ENCODE measurements at places on chromosomes 13 and 19. TPM values are rescaled to one million over a fixed set of nuclear protein-coding genes. Genes with fewer than 3 reads are reported as not detected.
A peak's percentile ranks its signal among the peaks of the same experiment; 100 is the strongest.

The C3 gene
- total RNA-seq, result 3.5 TPM

The C13orf46 gene
- total RNA-seq, result 1.4 TPM

The GRIK5 gene
- total RNA-seq, result 1.0 TPM

The ZNF723 gene
- total RNA-seq, result not detected

The ZNF547 gene
- total RNA-seq, result 2.2 TPM

The S1PR5 gene
- total RNA-seq, result 5.1 TPM

The CEACAM1 gene
- 6.4 TPM for total RNA-seq

The HSD17B14 gene
- 0.26 TPM for total RNA-seq

The TNFSF13B gene
- 3.0 TPM for total RNA-seq

The EHD2 gene
- total RNA-seq, result not detected

The ERICH6B gene
- total RNA-seq, result not detected

The IRF3 gene
- 185 TPM for total RNA-seq

The FLT1 gene
- total RNA-seq, result 1.3 TPM

DNA sequence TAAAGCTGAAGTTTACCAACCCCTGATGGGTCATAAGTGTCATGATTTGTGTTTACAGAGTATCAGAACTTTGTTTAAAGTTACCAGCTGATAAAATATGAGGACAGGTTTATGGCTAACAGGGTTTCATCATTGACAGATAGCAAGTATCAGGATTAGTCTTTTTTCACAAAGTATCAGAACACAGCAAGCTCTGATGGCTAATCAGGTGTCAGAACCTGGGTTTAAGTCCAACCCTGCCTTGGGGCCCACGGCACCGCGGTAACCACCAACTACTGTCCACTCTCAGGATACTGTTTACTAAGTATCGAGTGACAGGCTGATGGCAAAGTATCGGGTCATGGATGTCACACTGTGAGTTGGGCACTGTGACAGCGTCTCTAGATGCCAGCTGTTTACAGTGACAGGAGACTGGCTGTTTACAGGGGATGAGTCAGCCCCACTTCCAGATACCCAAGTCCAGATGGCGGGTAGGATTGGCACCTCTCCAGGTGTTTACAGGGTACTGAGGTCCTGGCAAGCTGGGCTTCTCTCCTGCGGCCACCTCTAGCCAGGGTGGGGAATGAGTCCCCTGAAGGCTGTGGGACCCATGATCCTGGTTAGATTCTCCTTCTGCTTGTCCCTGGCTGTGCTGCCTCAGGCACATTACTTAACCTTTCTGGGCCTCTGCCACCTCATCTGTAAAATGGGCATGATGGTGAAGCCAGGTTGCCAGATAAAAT is 21.8 kb downstream of the ARRDC2 start:
- no peak for DNase-seq

DNA sequence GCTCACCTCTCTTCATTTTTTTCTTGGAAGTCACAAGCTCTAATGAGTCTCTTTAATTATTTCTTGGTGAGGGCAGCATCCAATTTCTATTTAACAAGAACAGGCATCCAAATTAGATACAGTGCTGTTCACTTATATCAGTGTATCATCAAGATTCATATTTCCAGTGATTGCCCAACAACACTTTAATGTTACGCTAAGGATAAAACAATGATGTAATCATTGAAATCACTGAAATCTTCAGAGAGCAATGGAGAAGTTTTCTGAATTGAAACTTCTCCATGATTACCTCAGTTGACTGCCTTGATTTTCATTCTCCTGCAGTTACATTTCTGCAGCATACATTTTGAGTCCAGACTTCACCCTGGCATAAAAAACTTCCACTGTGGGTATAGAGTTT is 17.1 kb upstream of the LRCH1 start:
- no peak for DNase-seq

GRCh38 chr19:31261603-31262212 is 87.5 kb downstream of the TSHZ3 start:
- no peak for DNase-seq

- DNase-seq, result no peak
Observed at GRCh38 chr13:19062019-19062646, 119.5 kb downstream of the TUBA3C start.

DNA sequence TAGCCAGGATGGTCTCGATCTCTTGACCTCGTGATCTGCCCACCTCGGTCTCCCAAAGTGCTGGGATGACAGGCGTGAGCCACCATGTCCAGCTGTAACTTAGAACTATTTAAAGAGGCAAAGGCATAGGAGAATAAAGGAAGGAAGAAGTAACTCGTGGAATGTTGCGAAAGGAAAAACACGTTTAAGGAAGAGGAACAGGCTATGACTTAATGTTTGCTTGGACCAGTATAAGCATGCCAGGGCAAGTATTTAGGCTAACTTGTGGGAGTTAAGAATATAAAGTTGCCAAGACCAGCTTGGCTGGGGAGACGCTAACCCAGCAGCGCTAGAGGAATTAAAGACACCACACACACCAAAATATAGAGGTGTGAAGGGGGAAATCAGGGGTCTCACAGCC is 33.5 kb downstream of the ZNF844 start:
- no peak for DNase-seq

DNA sequence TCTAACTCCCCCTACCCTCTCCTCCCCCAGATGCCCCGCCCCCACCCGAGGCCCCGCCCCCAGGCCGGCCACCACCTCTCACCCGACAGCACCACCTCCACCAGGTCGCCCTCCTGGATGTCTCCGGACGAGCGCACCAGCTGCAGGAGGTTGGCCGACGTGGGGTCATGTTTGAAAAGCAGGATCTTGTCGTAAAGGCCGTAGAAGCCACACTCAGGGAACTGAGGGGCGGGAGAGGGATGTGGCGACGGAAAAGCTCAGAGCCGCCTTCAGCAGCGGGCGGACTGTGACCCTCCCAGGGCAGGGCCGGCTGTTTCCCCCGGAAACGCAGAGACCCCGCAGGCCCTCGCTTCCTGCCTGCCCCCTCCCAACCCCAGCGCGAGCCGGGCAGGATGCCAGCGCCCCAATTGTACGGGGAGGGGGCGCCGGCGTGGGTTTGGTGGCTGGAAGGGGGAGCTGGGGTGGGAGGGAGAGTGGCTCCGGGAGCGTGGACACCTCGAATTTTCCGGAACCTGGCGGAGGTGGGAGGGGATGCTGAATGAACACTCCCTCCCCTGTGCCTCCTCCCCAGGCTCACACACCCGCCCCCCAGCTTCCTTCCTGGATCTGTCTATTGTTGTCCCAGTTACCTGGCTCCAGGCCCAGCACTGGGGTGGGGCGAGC is 3.0 kb downstream of the PRKD2 start:
- DNase-seq, result peak; percentile 74

- no peak for DNase-seq
Observed at GRCh38 chr19:41939861-41940730, 11.8 kb upstream of the ERFL start.

- no peak for DNase-seq
Observed at GRCh38 chr19:42159942-42160341, 27.7 kb upstream of the POU2F2 start.

GRCh38 chr19:40611900-40612698 is 10.9 kb downstream of the LTBP4 start:
- no peak for DNase-seq

- DNase-seq, result no peak
Observed at GRCh38 chr13:73825143-73825542, 309.1 kb downstream of the KLF12 start.

DNA sequence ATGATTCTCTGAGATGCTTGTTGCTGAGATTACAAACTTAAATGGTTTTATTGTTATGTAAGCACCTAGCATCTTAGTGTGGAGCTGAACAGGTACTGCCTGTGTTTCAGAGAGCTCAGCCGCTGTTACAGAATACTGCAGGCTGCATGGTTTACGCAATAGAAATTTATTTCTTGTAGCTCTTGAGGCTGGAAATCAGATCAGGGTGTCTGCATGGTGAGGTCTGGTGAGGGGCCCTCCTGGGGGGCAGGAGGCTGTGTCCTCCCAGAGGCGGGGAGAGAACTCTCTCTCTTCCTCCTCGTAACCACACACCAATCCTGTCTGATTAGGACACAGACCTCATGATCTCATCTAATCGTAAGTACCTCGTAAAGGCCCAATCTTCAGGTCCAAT is 13.1 kb downstream of the ATP11A start:
- peak; percentile 8 for DNase-seq

GRCh38 chr19:13212759-13213330 is 62.6 kb downstream of the IER2 start:
- no peak for DNase-seq

GRCh38 chr13:27472441-27472840 is 22.1 kb upstream of the MTIF3 start:
- no peak for DNase-seq

DNA sequence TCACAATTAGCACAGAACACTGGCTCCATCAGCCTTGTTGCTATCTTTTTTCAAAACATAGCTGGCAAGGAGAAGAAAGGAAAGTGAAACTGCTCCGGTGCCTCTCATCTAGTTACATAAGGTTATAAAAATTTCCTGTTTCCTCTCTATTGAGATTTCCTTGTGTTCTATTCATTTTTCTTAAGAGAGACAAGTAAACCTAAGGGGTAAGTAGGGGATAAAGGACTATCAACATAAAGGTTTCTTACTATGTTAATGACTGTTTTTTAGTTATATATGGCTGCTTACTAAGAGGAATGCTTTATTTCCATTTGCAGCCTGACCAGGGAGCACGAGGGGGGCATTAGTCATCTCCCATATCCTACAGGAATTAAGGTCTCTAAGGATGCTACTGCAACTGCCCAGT is 73.2 kb upstream of the MLNR start:
- no peak for DNase-seq

DNA sequence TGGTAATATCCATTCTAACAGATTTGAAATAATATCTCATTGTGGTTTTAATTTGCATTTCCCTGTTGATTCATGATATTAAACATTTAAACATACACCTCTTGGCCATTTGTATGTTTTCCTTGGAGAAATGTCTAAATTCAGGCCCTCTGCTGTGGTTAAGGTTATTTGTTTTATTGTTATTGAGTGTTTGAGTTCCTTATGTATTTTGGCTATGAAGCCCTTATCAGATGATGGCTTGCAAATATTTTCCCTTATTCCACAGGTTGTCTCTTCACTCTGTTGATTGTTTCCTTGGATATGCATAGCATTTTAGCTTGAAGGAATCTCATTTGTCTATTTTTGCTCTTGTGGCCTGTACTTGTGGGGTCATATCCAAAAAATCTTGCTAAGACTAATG is 303.6 kb downstream of the GPC5 start:
- no peak for DNase-seq
